GM12891 (cell line): ENCODE measurements at places on chromosomes 5 and 9.

- no peak for DNase-seq
These were observed 184.0 kb downstream of the CNTLN start for GRCh38 chr9:17318821-17319320.

DNA sequence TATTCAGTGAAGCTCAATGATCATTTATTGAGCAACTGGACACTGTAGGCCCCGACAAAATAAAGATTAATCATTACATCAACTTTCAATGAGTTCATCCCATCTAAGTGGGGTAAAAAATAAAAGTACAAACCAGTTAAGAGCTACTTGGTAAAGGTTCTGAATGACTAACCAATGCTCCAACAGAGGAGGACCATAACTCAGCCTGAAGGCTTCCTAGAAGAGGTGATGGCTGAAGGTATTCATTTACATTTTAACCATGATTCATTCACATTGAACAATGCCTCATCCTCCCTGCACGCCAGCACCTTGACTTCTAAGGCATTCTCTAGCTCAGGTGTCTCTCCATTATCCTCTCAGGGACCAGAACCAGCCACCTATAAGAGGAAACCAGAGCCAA is 201.4 kb downstream of the ZNF462 start:
- DNase-seq = no peak

DNA sequence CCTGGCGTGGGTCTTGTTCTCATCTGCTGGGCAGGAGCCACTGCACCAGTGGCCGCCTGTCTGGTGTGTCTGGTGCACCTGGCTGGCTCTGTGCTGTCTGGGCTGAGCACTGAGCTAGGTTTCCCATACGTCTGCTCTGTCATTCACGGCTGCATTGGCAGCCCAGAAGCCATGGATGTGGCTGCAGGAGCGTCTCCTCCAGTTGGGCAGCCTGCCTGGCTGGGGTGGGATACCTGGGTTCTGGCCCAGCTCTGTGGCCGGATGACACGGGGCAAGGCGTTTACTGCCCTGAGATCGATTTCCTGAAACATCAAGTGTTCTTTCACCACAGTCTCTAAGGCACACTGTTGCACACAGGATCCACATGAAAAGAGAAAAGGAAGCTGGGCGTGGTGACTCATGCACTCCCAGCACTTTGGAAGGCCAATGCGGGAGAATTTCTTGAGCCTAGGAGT is 25.5 kb upstream of the SLC25A51 start:
- DNase-seq = no peak

GRCh38 chr9:39108145-39108544 is 179.8 kb downstream of the CNTNAP3 start:
- no peak for DNase-seq

DNA sequence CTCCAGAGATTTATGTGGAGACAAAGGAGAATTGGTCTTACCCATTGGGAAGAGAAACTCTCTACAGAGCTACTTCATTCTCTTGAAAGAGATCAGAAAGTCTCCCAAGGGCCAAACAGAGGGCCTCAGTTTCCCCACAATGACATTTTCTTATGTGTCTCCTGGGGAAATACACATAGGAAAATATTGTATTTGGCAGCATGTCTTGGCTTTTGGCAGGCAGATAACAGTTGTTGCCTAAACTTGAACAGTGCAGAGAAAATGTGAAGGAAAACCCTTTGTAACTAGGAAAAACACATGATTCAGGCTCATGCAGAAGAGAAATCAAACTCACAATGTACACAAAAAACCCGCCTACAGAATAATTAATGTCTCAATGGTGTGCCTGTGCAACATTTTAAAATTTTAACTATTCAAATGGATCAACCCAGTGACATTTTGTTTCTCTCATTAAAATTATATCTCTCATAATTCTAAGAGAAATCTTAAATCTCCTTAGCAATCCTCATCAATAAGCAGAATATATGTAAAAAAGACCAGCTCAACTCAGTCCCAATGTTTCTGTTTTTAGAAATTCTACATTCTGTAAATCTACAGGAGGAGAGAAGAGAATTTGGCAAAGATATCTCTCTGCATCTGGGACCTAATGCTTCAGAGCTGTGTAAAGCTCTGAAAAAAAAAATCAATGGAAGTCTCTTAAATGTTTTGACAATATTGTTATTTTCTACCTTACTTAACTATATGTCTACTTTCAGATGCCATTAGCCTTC is 205.1 kb downstream of the ADAMTSL1 start:
- no peak for DNase-seq

DNA sequence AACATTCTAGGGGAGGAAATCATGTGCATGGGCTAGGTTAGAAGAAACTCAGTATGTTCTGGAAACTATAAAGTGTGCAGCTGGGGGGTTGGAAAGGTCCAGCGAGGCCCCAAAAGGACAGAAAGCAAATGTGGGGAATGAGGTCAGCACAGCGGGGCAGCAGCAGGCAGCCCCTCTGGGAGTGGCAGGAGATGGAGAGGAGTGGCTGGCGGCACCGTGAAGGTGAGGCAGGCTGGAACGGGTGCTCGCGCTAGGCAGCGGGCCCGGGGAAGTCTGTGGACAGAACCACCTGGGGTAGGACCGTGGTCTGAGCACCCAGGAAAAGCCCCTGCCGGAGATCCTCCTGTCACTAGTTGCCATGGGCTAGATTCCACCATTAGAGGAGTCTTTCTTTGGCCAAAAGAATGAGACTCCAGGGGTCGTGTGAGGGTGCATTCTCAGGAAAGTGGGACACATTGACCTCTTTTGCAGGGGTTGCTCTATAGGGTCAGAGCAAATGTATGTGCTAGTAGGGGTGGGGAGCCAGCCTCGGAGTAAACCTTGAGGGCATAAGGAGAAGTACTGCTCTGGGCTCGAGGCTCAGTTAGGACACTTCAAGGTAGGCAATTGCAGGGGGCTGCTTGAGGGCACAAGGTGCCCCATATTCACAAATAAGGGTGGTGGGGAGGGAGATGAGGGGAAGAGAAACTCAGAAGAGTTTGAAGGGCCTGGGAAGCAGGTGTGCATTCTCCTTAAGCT is 61.2 kb downstream of the IL6ST start:
- DNase-seq = no peak

DNA sequence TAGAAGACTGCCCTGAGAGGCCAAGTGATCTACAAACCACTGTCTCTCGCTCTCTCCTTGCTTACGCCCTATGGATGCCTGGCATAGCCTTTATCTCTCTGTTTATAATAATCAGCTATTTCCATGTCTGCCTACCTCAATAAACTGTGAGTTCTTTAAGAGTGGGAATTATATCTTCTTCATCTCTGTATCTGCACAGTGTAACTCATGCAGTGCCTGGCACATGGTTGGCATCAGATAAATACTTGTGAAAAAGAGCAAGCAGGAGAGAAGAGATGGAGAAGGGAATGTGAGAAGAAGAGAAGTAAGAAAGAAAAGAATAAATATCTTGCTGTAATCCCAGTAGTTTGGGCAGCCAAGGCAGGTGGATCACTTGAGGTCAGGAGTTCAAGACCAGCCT is 94.6 kb upstream of the TNPO1 start:
- DNase-seq = no peak

- DNase-seq = no peak
These were observed 250.3 kb upstream of the SEMA6A start for GRCh38 chr5:116824751-116825438.

- DNase-seq = no peak
These were observed 47.3 kb upstream of the CEP78 start for GRCh38 chr9:78188594-78188993.

- no peak for DNase-seq
These were observed 413 bp downstream of the JADE2 start for GRCh38 chr5:134525683-134526482.

GRCh38 chr5:157339409-157339808 is 73.5 kb downstream of the CYFIP2 start:
- no peak for DNase-seq

- DNase-seq = no peak
These were observed 562.8 kb upstream of the C9orf72 start for GRCh38 chr9:28136113-28136512.

- no peak for DNase-seq
These were observed 96.2 kb downstream of the C9orf50 start for GRCh38 chr9:129524582-129525270.

DNA sequence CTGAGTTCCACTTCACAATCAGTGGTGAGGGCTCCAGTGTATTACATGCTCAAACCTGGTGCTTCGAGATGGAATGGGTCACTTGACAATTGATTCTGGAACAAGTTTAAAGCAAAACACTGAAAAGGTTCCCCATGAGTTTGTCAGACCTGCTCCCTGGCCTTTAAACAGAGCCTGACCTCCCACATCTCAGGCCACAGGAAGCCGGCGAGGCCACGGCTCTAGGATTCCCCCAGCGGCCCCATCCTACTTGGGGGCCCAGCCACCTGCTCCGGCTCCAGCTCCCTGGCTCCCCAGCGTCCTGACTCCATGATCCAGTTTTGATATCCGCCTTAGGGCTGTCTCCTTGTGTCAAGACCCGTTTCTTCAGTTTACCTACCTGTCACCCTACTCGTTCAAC is 62.0 kb downstream of the TTLL11 start:
- no peak for DNase-seq

- peak; percentile 85 for DNase-seq
These were observed 68.5 kb upstream of the CACNA1B start for GRCh38 chr9:137809040-137809576.

DNA sequence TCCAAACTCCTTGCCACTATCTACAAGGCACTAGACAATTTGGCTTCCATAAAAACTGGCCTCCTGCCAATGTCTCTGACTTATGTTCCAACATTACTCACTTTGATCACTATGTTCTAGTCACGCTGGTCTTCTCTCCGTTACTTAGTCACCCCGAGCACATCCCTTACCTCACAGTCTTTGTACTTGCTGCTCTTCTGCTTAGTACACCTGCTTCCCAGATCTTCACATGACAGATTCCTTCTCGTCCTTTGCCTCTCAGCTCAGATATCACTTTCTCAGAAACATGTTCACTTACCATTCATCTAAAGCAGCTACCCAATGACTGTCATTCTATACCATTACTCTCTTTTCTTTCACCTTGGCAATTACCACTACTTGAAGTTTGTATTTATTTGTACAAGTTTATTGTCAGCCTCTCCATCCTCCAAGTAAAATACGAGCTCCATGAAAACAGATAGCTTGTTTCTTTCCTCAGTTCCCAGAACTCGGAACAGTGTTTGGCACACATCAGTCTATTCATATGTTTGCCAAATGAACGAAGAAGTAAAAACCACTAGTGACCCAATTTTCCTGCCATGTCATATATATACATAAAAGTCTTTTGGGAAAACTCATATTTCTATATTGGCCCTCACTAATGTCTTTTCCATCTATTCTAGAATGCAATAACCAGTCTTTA is 5.9 kb upstream of the SLC22A5 start:
- DNase-seq = no peak

DNA sequence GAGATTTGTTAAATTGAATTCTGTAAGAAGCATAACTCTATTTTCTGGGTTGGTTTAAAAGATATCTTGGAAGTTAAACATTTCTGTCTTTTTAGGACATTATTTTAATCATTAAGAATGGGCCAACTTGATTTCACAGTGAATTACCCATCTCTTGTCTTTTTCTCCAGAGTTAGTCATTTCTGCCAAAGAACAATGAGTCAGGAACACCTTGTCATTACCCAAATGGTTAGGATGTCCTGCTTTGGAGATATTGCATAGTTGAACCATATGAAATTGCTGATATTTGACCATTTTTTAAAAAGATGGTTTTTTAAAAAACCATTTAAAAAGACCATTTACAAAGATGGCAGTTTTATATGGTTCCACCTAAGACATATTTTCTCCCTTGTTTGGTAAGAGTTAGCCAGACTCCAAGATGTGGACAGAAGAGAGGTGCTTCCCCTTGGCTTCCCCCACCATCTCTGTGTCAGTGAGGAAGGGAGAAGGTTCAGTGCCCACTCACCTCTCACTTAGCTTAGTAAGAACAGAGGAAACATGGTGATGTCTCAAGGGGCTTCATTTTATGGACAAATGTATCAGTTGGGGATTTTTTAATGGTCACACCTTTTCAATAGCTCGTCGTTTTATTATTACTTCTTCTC is 103.0 kb downstream of the PCSK1 start:
- DNase-seq = no peak

- DNase-seq = no peak
These were observed 148.7 kb upstream of the CDKN2B start for GRCh38 chr9:22157828-22158227.

GRCh38 chr9:83521011-83521410 is 17.2 kb downstream of the FRMD3 start:
- no peak for DNase-seq

DNA sequence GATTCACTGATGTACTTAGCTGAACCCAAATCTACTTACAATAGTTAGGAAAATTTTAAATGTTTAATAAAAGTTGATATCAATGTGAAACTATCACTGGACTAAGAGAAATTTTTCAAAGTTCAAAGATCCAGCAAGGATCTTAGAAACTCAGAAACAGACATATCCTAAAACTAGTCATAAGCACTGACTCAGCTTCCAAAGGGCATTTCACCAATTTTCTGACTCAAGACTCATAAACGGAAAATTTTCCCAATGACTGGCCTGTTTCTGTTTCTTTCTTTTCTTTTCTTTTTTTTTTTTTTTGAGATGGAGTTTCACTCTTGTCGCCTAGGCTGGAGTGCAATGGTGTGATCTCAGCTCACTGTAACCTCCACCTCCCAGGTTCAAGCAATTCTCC is 66.6 kb downstream of the CDC14B start:
- DNase-seq = no peak

DNA sequence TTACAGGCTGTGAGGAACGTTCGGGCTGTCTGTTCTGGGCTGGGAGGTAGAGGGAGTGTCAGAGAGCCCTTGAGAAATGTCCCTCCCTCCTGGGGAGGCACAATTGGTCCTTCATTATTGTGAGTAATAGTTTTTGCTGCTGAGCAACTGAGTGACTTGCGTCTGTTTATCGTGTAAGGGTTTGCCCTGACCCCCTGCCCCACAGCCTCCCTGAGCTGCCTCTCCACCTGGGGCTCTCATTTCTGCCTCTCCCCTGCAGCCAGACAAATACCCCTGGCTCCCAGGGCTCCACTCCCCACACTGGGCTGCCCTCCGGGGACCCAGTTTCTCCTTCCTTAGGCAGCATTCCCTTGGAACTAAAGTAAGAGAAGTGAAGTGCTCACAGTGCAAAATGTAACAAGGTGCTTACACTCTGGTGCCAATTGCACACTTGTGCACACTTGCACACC is 174.9 kb upstream of the MVB12B start:
- no peak for DNase-seq

GRCh38 chr9:129036923-129037766 is 719 bp downstream of the MIGA2 start:
- no peak for DNase-seq

GRCh38 chr9:135971892-135972291 is 10.7 kb upstream of the UBAC1 start:
- peak; percentile 64 for DNase-seq

GRCh38 chr5:123951582-123951977 is 439.6 kb downstream of the CSNK1G3 start:
- no peak for DNase-seq
